ENCODE measurements at places on chromosomes 5 and 9.

- no peak for DNase-seq
Observed at GRCh38 chr5:36611520-36612274, 5.3 kb downstream of the SLC1A3 start.

- no peak for DNase-seq
Observed at GRCh38 chr5:109704282-109704952, 14.7 kb downstream of the MAN2A1 start.

DNA sequence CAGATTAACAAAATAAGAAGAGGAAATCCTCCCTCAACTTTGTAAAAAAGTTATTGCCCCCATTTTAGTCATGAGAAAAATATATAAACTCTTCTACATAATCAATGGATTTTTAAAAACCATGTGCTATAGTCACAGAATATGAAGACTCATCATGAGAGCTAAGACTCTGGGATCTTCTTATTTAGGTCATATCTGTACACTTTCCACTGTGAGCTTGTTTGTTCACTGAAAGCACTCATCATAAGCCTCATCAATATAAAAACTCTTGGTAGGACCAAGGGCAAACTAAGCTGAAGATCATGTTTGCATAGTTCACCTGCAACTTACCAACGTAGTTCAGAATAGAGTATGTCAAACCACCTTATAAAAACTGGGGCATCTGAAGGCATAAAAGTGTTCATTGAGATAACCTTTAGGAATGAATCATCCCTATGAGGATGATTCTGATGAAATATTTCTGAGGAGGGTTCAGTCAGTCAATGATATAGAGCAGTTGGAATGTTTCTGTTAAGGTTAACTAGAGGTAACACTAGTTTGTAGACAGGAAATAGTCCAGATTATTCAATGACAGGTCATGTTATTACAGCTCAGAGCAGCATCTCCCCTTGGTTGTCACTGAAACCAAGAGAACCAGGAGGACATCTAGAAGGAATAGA lies 289.9 kb upstream of the SMC2 start:
- DNase-seq: no peak

- no peak for DNase-seq
Observed at GRCh38 chr9:34084562-34084961, 35.9 kb upstream of the UBAP2 start.

DNA sequence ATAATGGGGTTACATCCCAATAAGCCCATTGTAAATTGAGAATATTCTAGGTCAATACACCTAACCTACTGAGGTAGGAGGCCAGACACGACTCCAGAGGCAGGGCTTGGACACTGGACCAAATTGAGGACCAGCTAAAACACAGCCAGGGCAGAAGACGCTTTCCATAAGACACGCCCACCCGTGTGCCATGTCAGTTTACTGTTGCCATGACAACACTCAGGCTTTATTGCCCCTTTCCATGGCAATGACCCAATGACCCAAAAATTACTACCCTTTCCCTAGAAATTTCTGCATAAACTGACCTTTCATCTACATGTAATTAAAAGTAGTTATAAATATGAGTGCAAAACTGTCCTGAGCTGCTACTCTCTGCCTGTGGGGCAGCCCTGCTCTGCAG lies 31.5 kb downstream of the SLC22A4 start:
- no peak for DNase-seq

DNA sequence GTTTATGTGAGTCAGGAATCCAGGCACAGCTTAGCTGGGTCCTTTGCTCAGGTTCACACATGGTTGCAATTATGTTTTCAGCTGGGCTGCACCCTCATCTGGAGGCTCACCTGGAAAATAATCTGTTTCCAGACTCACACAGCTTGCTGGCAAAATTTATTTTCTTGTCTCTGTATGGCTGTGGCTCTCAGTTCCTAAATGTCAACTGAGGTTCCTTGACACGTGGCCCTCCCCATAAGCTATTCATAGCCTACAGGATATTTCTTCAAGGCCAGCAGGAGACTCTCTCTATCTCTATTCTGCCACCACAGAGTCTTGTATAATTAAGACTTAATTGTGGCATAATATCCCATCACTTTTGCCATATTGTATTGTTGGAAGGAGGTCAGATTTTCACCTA lies 732.0 kb downstream of the CDH18 start:
- no peak for DNase-seq

GRCh38 chr5:30811298-30811697 lies 382.2 kb upstream of the CDH6 start:
- DNase-seq: no peak

- DNase-seq: no peak
Observed at GRCh38 chr5:98982880-98983279, 54.1 kb upstream of the CHD1 start.

- no peak for DNase-seq
Observed at GRCh38 chr9:34891386-34891785, 66.7 kb upstream of the PHF24 start.

GRCh38 chr5:141779503-141779973 lies 97.5 kb upstream of the ARAP3 start:
- DNase-seq: no peak

DNA sequence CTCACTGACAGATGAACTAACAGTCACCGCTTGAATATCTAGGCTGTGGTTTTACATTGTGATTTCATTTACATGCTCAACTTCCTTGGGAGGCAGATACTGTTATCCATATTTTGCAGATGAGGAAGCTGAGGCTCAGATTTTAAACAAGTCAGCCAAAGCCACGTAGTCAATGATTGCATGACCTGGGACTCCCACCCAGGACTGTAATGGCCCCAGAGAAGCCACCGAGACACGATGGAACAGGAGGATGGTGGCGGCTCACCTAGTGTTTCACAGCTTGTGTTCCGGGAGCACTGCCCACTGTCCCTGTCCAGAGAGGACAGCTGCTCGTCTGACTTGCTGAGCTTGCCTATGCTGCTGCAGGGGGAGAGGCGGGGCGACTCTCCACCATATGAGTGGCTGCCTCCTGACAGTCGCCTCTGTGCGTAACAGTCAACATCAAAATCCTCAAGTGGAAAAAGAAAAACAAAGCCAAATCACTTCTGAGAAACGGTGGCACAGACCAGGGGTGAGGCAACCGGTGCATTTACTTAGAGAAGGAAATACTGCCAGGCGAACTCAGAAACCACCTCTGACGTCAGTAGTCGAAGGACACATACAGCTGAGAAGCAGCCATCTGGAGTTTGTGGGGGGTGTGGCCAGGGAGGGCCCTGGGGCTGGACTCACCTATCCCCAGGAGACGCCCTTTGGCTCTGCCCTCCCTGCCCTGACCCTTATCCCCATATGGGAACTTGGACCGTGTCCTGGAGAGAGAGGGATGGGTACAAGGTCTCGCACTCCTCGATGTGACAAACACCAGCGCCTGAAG lies 82.5 kb downstream of the PRRT1B start:
- DNase-seq: no peak

- DNase-seq: no peak
Observed at GRCh38 chr9:100104314-100104713, 5.3 kb downstream of the INVS start.

GRCh38 chr5:155402927-155403640 lies 389.5 kb downstream of the KIF4B start:
- DNase-seq: no peak

GRCh38 chr5:61702784-61703183 lies 370.7 kb downstream of the ZSWIM6 start:
- DNase-seq: no peak

- no peak for DNase-seq
Observed at GRCh38 chr5:145633474-145633873, 201.7 kb downstream of the PRELID2 start.

GRCh38 chr5:177316005-177316404 lies 4.3 kb upstream of the MXD3 start:
- no peak for DNase-seq

GRCh38 chr9:92402360-92402759 lies 2.0 kb downstream of the OGN start:
- DNase-seq: no peak

- DNase-seq: no peak
Observed at GRCh38 chr9:75910731-75911130, 20.3 kb downstream of the PCSK5 start.

- no peak for DNase-seq
Observed at GRCh38 chr5:130868186-130868840, 296.7 kb downstream of the HINT1 start.

GRCh38 chr9:80866576-80867227 lies 822.6 kb downstream of the TLE1 start:
- no peak for DNase-seq

- no peak for DNase-seq
Observed at GRCh38 chr5:1726956-1727355, 72.7 kb downstream of the MRPL36 start.

DNA sequence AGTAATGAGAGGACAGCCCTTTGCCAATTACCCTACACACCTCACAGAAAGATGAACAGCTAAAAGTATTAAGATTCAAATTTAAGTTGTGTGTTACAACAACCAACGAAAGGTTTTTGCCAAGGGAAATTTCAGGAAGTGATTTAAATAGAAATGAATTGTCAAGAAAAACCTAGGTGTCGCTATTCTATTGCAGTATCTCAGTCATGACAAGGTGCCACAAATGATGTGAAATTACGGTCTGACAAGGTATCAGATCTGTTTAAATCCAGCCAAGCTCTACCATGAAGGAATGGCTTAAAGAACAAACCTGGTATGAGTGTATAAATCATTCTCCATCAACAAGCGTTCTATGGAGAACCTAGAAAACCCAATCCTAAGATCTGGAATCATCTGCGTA lies 189.7 kb downstream of the ATPSCKMT start:
- no peak for DNase-seq

DNA sequence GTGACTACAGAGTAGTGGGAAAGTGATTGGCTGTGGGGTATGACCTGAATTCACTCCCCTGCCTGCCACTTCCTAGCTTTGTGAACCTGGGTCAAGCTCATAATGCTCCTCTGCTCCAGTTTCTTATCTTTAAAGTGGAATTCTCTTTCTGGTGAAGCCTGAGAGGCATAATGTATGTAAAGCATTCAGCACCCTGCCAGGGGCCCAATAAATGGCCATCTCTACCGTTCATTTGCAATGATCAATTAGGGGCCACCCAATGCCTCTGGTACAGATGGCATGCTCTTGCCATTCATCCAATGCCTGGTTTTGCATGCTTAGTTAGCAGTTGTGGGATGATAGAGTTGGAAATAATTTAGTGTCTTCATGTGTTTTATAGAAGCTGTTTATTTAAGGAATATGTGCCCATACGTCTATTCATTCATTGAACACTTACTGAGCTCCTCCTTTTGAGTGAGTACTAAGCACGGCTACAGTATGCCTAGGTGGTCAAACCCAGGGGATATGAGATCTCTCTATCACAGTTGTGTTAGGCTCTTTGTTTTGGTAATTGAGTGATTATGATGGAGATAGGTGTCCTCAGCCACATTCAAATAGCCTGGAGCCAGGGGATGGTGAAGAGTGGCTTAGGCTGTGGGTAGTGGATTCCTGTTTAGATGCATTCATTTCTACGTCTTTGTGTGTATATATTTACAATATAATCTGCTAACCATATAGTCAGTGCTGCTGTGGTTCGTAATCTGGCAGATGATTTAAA lies 15.3 kb downstream of the ZNF462 start:
- DNase-seq: no peak

GRCh38 chr5:176620333-176620981 lies 9.9 kb downstream of the SNCB start:
- DNase-seq: no peak

DNA sequence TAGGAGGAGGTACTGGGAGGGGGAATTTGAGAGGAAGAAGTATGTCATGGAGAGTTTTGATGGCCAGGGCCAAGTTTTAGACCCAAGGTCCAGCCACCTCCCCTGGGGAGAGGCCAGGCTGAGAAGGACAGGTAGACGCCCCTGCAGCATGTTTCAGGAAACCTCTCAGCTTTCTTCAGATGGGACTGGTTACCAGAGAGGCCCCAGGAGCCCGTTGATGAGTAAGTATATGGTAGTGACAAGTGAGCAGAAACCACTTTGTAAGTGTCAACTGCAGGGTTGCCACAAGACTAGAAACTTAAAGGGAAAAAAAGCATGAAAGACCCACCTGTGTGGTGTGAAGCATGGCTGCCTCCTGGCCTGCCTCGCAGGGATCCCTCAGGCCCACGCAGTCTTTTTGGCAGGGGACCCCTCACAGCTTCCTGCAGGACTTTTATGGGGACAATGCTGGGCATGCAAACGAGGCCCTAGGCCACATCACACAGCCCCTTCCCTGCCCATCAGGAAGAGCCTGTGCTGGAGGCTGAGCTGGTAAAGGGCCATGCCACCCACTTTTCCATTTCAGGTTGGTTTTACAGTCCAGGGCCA lies 255.9 kb downstream of the FSTL4 start:
- no peak for DNase-seq

DNA sequence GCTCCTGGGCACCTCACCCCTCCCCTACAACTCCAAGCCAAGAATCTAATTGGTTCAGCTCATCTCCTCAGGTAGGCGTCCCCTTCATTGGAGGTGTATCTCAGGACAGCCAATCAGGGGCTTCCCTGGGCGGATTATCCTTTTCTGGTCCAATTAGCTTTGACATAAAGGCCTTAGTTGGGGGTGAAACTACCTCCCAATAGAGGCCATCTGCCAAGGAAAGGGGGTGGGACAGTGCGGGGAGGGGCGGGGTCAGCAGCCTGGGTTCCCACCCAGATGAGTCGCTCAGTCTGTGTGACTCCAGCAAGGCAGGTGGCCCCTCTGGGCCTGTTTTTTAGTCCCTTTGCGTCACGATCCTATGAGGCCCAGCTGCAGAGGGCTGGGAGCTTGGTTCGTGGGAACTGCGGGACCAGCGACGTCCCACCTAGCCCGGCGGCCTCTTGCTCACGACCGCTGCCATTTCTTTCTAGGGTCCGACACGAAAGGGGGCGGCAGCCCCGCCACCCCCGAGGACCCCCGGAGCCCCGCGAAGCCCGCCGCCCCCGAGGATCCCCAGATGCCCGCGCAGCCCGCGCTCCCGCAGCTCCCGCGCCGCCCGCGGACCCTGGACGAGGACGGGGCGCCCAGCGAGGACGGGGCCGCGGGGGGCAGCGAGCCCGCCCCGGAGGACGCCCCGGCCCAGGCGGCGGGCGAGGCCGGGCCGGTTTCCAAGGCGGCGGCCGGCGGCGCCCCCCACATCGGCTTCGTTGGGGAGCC lies 8.9 kb downstream of the PRRT1B start:
- DNase-seq: no peak

GRCh38 chr9:93096131-93096802 lies at the start of gene CARD19:
Gene CARD19 (plus strand): TSS chr9:93096217. CDS start chr9:93096346, 129 bp downstream.
- DNase-seq: no peak

GRCh38 chr5:4018007-4018406 lies 422.4 kb downstream of the IRX1 start:
- no peak for DNase-seq

GRCh38 chr9:108039493-108039892 lies 549.9 kb upstream of the KLF4 start:
- DNase-seq: no peak

- no peak for DNase-seq
Observed at GRCh38 chr9:121286973-121287741, 19.2 kb downstream of the GSN start.

GRCh38 chr5:109989161-109989560 lies 299.4 kb downstream of the MAN2A1 start:
- DNase-seq: no peak

- DNase-seq: no peak
Observed at GRCh38 chr9:116516456-116516855, 170.6 kb upstream of the TRIM32 start.

- no peak for DNase-seq
Observed at GRCh38 chr9:114185570-114186490, 30.5 kb downstream of the COL27A1 start.
